ENCODE measurements at places on chromosomes 6 and 20.

DNA sequence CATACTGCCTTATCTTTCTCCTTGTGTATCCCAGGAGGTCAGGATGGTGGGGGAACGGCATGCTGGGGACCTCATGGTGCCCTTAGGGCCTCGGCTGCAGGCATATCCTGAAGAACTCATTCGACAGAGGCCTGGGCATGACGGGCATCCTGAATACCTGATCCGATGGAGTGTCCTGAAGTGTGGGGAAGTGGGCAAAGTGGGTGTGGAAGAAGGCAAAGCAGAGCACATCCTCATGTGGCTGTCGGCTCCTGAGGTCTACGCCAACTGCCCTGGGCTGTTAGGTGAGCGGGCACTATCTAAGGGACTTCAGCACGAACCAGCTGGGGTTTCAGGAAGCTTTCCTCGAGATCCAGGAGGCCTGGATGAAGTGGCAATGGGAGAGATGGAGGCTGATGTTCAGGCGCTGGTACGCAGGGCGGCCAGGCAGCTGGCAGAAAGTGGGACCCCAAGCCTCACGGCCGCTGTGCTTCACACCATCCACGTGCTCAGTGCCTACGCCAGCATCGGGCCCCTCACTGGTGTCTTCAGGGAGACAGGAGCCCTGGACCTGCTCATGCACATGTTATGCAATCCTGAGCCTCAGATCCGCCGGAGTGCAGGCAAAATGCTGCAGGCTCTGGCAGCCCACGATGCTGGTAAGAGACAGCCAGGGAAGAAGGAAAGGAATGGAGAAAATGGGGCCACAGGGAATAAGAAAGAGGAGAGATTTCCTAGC is 2.4 kb downstream of the CUL9 start:
- DNase-seq = no peak

DNA sequence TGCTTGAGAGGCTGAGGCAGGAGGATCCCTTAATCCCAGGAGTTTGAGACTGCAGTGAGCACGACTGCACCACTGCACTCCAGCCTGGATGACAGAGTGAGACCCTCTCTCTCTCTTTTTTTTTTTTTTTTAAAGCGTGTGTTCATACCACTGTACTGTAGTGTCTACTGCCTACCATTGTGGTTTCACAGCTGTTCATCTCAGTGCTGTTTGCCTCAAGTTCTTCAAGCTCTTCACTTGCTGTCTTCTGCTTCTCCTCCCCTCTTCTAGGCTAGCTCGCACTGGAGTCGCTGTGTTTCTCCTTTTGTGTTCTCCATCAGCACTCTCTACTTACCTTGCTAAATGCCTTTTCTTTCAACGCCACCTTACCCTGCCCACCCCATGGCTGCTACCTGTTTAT is 7.4 kb downstream of the FOXO3 start:
- no peak for DNase-seq

GRCh38 chr6:107629548-107630129 is 139.7 kb downstream of the SOBP start:
- no peak for DNase-seq

DNA sequence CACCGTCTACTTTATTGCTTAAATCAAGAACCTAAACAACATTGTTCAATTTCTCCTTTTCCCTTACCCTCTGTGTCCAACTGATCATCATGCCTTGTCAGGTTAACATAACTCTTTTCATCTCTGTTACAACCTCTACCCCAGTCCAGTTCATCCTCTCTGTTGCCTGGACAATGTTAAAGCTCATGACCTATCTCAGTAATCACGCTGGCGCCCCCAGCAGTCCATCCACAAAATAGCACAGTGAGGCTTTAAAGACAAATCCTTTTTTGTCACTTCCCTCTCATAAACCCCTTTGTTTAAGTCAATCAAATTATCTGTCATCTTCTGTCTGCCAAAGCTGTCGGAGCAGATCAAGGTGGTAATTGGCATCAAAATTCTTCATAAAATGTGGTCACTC is 140.1 kb downstream of the QKI start:
- peak; percentile 57 for DNase-seq

- DNase-seq = no peak
Observed at GRCh38 chr6:111150577-111150976, 63.3 kb downstream of the SLC16A10 start.

DNA sequence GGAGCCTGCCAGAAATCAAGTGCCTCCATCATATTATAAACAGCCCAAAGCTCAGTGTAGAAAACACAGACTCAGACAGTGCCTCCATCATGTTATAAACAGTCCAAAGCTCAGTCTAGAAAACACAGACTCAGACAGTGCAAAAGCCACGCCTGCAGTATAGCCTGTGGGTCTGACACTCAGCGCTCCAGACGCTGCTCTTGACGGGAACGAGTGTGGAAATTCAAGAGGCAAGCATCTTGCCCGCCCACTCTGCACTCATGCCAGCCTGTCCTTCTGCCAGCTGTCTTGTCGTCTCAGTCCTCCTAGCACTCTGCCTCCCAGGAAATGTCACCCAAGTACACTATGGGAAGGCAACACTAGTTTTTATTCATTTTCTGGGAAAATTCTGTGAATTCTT is 274.2 kb upstream of the CDH4 start:
- no peak for DNase-seq

- no peak for DNase-seq
Observed at GRCh38 chr20:24783631-24784492, 165.2 kb upstream of the CST7 start.

DNA sequence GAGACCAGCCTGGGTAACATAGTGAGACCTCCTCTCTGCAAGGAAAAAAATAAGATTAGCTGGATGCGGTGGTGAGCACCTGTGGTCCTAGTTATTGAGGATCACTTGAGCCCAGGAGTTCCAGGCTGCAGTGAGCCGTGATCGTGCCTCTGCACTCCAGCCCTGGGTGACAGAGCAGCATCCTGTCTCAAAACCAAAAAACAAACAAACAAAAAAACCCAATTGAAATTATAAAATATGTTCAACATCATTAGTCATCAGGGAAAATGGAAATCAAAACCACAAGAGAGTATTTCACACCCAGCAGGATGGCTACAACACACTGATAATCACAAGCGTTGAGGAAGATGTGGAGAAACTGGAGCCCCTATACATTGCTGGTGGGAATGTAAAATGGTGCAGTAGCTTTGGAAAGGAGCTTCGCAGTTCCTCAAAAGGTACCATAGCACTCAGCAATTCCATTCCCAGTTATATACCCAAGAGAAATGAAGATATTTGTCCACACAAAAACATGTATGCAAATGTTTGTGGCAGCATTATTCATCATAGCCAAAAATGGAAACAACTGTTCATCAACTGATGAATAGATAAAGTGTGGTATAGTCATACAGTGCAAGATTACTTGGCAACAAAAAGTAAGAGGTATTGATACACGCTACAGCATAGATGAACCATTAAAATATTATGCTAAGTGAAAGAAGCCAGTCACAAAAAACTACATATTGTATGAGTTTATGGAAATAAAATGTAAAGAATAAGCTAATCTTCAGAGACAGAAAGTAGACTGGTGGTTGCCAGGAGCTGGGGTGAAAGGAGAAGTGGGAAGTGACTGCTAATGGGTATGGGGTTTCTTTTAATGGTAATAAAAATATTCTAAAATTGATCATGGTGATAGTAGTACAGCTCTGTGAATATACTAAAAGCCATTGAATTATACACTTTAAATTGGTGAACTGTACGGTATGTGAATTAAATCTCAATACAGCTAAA is 38.7 kb upstream of the RIPOR2 start:
- no peak for DNase-seq

- DNase-seq = no peak
Observed at GRCh38 chr20:45850238-45850637, 7.0 kb downstream of the ACOT8 start.

GRCh38 chr6:137823826-137824555 is 43.1 kb upstream of the TNFAIP3 start:
- peak; percentile 69 for DNase-seq

- DNase-seq = no peak
Observed at GRCh38 chr6:88349511-88349910, 183.4 kb upstream of the CNR1 start.

- no peak for DNase-seq
Observed at GRCh38 chr6:7060769-7061516, 46.8 kb upstream of the RREB1 start.

DNA sequence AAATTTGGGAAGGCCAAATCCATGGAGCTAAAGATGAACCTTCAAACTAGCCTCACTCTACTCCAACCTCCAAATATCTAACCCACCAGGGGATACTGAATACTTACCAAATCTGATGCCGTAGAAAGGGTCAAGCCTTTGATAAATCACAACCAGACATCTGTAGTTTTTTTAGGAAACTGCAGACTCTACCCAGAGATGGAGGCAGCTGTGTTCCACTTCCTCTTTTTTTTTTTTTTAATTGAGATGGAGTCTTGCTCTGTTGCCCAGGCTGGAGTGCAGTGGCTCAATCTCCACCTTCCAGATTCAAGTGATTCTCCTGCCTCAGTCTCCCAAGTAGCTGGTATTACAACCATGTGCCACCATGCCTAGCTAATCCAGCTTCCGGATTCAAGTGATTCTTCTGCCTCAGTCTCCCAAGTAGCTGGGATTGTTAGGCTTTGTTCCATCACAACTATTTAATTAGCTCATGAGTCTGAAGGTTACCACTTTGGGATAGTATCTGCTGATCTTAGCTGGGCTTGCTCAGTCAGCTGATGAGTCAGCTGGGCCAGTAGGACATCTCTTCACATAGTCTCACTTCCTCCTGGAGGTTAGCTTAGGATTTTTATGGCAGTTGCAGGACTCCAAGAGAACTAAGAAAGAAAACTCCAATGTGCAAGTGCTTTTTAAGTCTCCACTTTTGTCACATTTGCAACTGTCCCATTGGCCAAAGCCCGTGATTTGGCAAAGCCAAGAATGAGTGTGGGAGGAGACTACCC is 13.3 kb downstream of the FRK start:
- DNase-seq = no peak

DNA sequence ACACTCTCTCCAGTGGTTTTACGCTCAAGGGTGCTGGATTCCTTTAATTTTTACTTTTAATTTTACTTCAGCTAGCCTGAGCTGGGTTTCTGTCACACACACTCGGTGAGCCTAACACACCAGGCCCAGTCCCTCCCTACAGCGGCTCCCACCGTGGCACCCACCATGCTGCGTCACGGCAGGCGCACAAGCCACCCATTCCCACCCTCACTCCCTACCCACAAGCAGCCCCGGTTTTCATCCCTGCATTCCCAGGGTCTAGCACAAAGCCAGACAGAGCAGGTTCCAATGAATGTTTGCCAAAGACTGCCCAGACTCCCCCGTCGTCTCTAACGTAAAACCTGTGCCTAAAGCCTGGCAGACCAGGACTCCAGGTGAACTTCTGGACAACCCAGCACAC is 50.3 kb downstream of the MYH7B start:
- DNase-seq = no peak

DNA sequence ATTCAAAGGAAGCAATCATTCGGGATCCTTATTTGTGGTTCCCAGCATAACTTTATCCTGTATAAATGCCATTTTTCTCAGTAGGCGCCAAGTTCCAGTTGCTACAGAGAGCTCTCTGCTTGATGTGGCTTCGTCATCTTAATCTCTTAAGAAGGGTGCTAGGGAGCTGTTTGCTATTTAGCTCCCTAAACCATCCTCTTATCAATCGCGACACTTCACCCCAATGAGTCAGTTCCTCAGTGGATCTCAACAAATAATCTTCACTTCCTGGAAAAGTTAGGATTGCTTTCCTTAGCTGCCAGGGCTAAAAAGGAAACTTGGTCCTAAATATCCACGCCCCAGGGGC is 1.3 kb upstream of the NKAIN2 start:
- DNase-seq = no peak

DNA sequence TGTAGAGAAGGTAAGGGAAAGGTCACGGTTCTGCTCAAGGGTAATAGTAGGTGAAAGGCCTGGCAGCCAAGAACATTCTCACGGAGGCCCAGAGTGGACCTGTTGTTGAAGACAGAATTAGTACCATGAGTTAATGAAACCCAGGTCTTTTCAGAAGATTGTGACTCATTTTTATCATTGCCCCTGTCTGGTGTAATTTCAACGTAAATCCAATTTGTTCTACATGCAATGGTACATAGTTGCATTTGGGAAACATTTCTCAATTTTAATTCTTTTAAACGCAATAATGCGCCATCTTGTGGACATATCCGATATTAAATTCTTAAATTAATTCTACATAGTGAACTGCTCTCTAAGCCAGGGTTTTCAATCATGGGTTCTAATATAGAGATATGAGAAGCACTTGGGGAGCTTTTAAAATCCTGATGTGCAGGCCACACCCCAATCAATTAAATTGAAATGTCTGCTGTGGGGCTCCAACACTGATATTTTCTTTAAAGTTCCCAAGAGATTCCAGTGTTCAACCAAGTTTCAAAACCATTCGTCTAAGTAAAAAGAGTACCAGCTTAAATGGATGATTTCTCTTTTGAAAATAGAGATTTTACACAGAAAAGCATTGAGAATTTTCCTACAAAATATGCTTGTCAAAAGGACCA is 257.4 kb downstream of the PLCB1 start:
- no peak for DNase-seq

DNA sequence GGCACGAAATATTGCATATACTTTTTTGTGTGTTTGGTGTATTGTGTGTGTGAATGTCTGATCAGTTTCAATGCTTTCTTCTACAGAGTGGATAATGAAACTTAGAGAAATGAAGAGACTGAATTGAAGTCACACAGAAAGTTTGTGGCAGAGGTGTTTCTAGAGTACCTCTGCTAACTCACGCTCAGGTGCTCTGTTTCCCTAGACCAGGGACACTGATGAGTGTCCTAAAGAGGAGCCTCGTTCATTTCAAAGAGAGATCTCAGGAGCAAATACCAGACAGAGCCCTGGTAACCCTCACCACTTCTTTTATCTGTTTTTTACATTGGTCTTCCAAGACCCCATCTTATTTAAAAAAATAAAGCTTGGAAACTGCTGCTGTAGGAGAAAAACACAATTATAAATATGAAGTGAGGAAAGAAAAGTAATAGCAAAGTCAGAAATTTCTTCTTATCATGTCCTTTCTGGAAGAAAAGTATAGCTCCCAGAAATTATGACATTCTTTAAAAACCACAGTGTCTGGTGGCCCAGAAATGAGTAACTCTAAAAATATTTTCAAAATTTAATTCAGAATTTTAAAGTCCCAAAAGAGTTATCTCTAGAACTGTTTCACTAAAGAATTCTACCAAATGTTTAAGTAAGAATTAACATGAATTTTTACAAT is 720.6 kb downstream of the RFPL4B start:
- DNase-seq = no peak

DNA sequence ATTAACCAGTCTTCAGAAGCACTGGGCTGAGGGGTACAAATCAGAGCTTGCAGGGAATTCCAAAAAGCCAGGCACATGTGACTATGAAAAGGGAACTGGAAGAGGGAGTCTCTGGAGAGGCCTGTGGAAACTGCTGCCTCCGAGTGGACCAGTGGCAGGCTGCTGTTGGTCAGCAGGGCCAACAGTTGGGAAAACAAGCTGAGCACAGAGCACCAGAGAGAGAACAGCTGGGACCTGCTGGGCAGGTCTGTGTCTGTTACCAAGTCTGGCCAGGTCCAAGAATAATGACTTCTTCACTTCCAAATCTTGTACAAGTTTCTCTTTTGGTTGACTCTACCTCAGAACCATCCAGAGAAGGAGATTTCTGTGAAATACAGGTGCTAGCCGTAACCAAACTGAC is 81.4 kb downstream of the LIN28B start:
- no peak for DNase-seq

- peak; percentile 31 for DNase-seq
Observed at GRCh38 chr6:18186540-18187250, 31.5 kb downstream of the KDM1B start.

- DNase-seq = no peak
Observed at GRCh38 chr6:155883334-155883731, 427.7 kb upstream of the NOX3 start.
